ENCODE measurements at places on chromosomes 13 and 19. TPM values are rescaled to one million over a fixed set of nuclear protein-coding genes. Genes with fewer than 3 reads are reported as not detected.

GRCh38 chr13:25232937-25233515 lies 54.3 kb downstream of the MTMR6 start:
- no peak for DNase-seq

Gene ZNF66
- total RNA-seq: 10.8 TPM

DNA sequence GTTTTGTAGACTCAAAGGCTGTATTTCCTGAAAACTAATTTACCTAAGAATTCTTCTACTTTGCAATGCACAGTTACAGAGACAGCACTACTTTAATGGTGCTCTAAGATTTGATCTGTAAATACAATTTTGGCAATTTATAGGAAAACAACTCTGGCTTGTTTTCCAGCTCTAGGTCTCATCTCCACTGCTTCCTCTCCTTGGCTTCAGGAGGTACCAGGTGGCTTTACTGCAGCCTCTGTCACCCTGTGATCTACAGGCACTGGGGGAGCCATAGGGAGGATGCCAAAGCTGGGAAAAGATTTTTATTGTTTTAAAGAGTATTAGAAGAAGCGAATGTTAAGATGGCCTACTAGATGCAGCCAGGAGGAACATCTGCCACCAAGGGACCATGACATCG lies 1563.6 kb downstream of the OLFM4 start:
- no peak for DNase-seq

Gene ZNF835
- total RNA-seq: 0.28 TPM

Gene SHD
- not detected for total RNA-seq

Gene USHBP1
- not detected for total RNA-seq
